CD4-positive, alpha-beta T cell treated with Interleukin-15 for 4 hours (primary cell): ENCODE measurements at places on chromosomes 1 and 21.

GRCh38 chr1:147771226-147772125 is 11.1 kb upstream of the GJA5 start:
- DNase-seq, result no peak

- no peak for DNase-seq
These were observed 270.4 kb upstream of the B3GALT2 start for GRCh38 chr1:193456811-193457280.

- no peak for DNase-seq
These were observed 332.7 kb downstream of the NEGR1 start for GRCh38 chr1:71949681-71950080.

GRCh38 chr1:47635111-47635510 is 197.3 kb downstream of the FOXD2 start:
- no peak for DNase-seq

- no peak for DNase-seq
These were observed 31.6 kb upstream of the NUF2 start for GRCh38 chr1:163290025-163290640.

DNA sequence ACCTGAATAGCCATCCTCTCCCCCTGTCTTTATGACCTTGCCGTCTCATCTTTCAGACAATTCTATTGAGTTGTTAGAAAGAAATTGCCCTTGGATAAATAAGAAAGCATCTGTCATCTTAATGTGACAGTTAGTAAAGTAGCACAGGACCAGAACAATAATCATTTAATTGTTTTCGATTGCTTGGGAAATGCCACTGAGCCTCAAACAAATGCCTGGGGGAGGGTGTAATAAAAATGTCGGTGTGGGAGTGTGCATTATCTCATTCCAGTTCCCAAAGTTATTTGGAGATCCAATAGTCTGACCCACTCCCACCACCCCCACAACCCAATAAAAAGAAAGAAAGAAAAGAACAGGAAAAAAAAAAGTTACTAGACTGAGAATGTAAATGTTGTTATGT is 509.3 kb upstream of the LRRC7 start:
- no peak for DNase-seq

DNA sequence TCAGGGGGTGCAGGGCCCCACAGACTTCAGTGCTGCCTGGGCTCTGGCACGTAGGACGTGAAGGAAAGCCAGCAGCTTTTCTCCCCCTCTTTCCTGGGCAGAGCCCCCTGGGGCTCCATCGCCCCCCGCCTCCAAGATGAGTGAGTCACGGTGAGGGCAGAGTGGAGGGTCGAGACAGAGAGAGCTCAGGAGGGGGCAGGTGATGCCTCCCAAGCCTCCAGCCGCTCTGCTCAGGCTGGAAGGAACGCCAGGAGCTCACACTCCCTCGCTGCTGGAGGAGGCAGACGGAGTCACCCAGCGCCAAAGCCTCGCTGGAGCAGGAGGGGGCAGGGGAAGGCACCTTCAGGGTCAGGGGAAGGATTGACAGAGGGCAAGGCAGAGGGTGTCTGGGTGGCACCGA is 119.5 kb downstream of the CASZ1 start:
- no peak for DNase-seq

DNA sequence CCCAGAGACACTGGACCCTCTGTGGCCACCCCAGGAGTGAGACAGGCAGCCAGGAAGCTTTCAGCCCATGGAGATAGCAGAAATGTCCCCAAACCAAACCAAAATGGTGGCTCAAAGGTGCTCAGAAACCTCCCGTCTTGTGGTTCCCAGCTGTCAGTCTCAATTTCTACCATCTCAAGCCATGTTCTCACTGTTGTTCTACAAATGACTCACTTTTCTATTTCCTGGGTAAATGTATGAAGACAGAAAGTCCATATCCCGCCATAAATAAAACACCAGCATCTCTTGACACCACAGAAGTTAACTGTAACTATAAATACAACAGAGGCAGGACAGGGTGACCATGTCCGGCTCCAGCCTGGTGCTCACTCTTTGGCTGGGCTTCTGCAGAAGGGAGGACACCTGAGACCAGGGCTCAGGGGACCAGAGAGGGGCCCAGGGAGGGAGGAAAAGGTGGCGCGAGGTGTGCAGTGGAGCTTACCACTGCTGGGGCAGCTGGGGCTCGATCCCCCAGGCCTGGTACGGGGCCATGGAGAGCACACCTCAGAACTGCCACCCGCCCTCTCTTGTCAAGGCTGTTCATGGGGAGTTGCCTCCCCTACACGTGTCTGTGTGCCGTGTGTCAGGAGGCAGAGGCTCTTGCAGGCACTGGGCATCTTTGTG is 43.6 kb downstream of the EPHB2 start:
- no peak for DNase-seq

DNA sequence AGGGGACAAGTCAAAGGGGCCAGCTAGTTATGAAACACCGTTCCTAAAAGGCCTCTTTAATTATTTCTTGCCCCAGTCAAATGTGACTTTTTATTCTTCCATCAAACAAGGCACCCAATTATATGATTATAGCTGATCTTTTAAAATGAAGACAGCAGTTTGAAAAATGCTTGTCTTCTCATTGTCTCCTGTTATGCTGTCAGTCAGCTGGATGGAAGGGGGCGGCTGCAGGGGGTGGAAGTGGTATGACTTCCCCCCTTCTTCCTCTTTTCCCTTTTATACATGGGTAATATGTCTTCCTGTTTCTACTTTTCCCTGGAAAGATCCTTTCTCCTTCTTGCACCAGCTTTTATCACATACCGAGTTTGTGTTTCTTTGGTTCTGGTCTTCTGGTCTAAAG is 25.8 kb upstream of the KCNA10 start:
- DNase-seq, result no peak

GRCh38 chr1:89692601-89693521 is 59.9 kb downstream of the LRRC8C start:
- DNase-seq, result no peak

- no peak for DNase-seq
These were observed 15.7 kb upstream of the HLCS start for GRCh38 chr21:36981977-36982700.

GRCh38 chr1:205925736-205926135 is 17.5 kb downstream of the SLC26A9 start:
- no peak for DNase-seq

DNA sequence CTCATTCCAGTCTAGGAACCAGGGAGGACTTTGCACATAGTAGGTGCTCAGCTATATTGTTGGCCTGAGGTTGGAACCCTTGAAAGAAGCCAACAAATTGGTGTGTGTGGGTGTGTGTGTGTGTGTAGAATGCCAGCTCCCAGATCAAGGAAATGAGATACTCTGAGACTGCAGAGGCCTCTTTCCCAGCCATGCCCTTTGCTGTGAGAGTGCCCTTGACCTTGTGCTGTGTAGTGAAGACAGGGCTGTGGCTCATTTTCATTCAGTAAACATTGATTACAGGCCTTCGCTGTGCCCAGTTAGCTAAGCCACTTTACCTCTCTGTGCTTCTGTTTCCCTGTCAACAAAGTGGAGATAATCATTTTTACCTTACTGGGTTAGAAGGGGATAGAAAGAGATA is 3.2 kb downstream of the CYP4B1 start:
- no peak for DNase-seq

DNA sequence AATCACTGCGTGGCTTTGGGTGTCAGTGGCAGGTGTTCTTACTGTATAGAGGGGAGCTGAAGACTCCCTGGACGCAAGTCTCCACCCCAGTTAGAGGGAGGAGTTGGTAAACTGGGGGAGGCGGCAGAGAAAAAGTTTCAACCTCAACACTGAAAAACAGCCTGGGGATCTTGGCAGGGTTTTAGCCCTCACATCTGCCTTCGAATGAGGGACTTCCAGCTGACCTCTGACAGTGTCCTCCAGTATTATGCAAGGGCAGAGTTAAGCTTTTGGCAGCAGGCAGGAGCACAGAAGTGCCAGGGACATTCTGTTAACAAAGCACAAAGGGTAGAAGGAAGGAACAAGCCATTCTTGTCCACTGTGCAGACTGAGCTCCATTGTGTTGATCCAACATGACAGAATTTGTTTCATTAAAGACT is 41.2 kb upstream of the RAB4A start:
- no peak for DNase-seq

DNA sequence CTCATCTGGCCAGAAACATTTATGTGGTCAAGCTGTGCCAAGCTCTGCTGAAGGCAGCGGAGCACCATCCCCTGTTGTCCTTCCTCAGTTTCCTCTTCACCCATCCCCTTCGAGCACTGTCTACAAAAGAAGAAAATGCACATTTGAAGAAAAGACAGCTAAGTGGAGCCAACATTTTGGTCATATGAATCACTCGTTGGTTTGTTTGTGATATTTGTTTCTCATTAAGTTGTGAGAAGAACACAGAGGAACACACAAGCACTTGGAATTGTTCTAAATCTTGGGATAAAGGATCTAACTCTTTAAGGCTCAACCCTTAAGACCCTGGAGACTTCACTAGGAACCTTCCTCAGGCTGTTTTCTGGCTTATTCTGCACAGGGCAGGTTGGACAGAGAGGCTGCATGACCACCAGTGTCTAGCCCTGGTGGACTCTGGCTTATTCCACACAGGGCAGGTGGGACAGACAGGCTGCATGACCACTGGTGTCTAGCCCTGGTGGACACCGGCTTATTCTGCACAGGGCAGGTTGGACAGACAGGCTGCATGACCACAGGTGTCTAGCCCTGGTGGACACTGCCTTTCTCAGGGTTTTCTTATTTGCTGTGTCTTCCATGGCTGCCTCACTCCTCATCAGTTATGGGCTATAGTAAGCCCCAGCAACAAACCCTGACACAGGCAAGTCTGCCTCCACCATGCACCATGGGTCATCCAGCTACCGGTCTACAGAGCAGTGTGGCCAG is 35.3 kb upstream of the COL6A2 start:
- no peak for DNase-seq

DNA sequence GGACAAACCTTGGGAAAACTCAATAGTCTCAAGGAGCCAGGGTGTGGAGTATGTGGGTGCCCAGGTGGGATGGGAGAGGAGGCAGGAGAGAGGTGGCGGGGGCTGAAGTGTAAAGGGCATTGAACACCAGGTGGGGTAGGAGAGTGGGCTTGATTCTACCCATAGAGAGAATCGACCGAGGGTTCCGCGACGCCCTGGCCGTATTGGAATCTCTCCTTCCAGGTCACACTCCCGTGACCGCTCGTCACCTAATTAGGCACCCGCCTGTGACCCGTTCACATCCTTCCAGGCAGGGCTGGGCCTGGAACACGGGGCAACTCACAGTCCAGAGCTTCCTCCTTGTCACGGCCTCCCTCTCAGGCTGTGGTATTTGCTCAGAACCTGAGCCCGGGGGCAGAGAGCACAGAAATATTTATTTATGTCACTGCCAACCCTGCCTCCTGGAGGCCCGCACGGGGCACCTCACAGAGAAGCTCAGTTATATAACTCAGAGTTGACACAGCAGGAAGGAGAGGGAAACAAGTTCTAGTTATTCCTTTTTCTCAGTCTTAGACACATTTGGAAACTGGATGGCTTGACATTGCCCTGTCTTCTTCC is 12.0 kb downstream of the NCMAP start:
- no peak for DNase-seq

GRCh38 chr1:182724215-182724614 is 39.8 kb upstream of the RGS8 start:
- no peak for DNase-seq

- no peak for DNase-seq
These were observed 47.7 kb downstream of the CDCP2 start for GRCh38 chr1:54105080-54105479.

DNA sequence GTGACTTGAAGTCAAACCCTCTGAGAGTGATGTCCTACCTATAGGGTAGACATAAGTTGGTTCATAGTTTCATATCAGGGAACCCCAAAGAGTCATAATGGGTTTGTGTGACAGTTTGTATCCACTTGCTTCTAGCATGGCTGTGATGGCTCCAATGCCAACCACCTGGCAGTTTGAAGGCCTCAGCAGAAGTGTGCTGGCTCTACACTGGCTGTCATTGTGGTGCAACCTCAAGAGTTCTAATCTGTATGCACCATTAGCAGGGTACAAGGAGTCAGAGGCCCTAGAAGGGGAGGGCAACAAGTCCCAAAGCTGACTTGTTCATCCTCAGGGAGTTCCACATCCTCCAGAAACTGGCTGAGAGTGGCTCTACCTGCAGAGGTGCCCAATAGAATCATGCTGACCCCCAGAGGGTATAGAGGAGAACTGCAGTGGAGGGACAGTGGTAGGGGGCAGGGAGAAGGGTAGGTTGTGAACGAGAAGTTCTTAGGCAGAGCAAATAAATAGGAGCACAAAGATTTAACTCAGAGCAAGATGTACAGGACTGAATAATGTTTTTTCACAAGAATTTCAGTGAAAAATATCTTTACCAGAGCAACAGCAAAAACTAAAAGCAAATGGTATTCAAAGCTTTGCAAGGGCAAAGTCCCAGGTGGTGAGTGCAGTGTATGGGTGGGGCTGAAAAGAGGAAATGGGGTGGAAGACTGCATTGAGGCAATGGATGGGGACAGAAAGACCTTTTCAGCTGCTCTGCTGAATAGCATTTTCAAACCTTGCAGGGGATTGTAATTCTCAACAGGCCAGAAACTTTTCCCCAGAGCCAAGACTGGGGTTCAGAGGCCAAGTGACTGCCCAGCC is 3.2 kb downstream of the FCRL2 start:
- DNase-seq, result peak; percentile 13

DNA sequence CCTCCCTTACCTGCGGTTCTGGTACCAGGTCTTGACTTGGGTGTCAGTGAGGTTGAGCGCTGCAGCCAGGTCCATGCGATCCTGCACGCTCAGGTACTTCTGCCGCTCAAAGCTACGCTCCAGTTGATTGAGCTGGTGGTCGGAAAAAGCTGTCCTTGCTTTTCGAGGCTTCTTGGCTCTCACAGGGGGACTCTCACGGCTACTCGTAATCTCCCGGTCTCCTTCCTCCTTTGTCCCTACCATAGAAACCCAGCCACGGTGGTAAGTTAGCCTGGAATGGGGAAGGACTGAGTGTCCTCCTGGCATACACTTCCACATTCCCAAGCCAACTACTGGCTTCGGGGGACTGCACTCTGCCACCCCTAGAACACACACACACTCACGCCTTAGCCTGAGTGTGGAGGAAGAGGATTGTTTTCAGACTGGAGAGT is 2.6 kb downstream of the BARHL2 start:
- DNase-seq, result no peak

- no peak for DNase-seq
These were observed 9.5 kb upstream of the C1orf174 start for GRCh38 chr1:3909615-3910014.

GRCh38 chr1:45654540-45655280 is 30.9 kb upstream of the CCDC17 start:
- DNase-seq, result no peak

DNA sequence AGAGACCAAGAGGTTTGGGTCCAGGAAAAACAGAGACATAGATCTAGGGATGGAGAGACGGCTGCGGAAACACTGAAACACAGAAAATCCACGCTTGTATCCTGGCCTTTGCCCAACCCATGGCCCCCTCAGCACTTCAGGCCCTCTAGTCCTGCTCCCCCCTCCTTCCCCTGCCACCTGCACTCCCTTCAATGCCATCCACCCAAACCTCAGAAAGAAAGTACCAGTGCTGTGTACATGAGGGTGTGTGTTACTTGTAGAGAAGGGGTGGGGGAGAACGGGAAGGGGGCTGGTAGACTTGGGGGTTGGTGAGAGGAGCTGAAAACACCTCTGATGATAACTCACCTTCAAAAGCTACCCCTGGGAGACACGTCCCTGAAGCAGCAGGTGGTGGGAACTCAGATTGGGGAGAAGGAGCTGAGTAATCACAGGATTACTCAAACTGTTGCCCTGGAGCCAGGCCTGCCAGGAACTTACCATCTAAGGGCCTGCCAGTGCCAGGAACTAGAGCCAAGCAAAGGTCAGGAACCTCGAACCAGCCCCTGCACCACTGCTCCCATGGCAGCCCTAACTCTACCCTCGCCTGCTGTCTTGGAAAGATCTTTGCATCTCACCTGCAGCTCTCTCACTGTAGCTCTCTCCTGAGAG is 11.5 kb downstream of the RORC start:
- DNase-seq, result no peak
